Right atrium auricular region (tissue), 2 donors: ENCODE measurements at places on chromosomes 7 and 10.

- no peaks in the 10 kb centered on the region for H3K4me1 ChIP-seq
- no peak overlapping the region for H3K4me3 ChIP-seq
- no peak for DNase-seq
- no peak overlapping the region for H3K27ac ChIP-seq
- no peaks in the 10 kb centered on the region for H3K27me3 ChIP-seq
- no peaks in the 10 kb centered on the region for H3K36me3 ChIP-seq
Observed at GRCh38 chr7:109059089-109059488, 489.4 kb downstream of the DNAJB9 start.

GRCh38 chr7:96739609-96740008 lies 30.0 kb upstream of the SEM1 start:
- H3K27ac ChIP-seq, result no peak overlapping the region
- no peak overlapping the region for H3K4me3 ChIP-seq
- no peaks in the 10 kb centered on the region for H3K36me3 ChIP-seq
- no peak for DNase-seq

GRCh38 chr10:127117125-127117524 lies 79.3 kb downstream of the INSYN2A start:
- H3K27me3 ChIP-seq, result no peaks in the 10 kb centered on the region

DNA sequence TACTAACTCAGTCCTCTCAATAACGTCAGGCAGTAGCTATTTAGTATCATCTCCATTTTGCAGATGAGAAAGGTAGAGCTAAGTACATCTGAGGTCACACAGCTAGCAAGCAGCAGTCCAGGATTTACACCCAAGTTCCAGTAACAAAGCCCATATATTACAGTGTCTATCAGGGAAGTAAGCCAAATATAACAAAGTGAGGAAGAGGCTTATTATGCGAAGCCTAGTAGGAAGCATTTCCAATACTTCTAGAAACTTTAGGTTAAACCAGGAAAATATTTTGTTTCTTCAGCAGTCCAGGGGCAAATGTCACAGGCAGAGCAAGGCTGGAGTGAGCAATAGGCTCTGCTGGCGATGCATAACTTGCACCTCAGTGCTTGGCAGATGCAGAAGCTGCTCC lies 53.9 kb downstream of the NOC3L start:
- no peaks in the 10 kb centered on the region for H3K27me3 ChIP-seq
- peaks cover 42% of the 10 kb centered on the region for H3K36me3 ChIP-seq
- H3K27ac ChIP-seq, result no peak overlapping the region
- no peak for DNase-seq
- no peak overlapping the region for H3K4me3 ChIP-seq
- H3K4me1 ChIP-seq, result no peaks in the 10 kb centered on the region

- H3K4me1 ChIP-seq, result no peaks in the 10 kb centered on the region
- no peak overlapping the region for H3K27ac ChIP-seq
- no peaks in the 10 kb centered on the region for H3K36me3 ChIP-seq
- no peak overlapping the region for H3K4me3 ChIP-seq
- DNase-seq, result no peak
Observed at GRCh38 chr10:62384057-62384446, 9.9 kb downstream of the ZNF365 start.

- no peak overlapping the region for H3K4me3 ChIP-seq
- peaks cover 29% of the 10 kb centered on the region for H3K4me1 ChIP-seq
- no peak for DNase-seq
- H3K27me3 ChIP-seq, result no peaks in the 10 kb centered on the region
- H3K27ac ChIP-seq, result no peak overlapping the region
Observed at GRCh38 chr10:77841711-77842375, 84.7 kb downstream of the DLG5 start.

DNA sequence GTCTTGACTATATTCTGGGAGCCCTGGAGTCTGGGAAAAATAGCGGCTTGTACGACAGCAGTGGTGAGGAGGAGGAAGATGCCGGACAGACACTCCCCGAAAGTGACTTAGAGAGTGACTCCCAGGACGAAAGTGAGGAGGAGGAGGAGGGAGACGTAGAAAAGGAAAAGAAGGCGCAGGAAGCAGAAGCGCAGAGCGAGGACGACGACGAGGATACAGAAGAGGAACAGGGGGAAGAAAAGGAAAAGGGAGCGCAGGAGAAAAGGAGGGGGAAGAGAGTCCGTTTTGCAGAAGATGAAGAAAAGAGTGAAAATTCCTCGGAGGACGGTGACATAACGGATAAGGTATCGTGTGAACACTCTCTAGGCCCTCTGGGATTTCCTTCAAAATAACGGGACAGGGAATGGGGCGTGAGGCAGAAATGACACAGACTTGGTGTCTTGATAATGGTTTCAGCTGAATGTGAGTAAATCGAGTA lies 908 bp downstream of the NOM1 start:
- H3K4me1 ChIP-seq, result peaks cover 27% of the 10 kb centered on the region
- DNase-seq, result no peak
- H3K36me3 ChIP-seq, result peaks cover 30% of the 10 kb centered on the region

GRCh38 chr7:148395990-148396716 lies 194.4 kb upstream of the C7orf33 start:
- H3K4me1 ChIP-seq, result no peaks in the 10 kb centered on the region
- no peaks in the 10 kb centered on the region for H3K36me3 ChIP-seq
- no peaks in the 10 kb centered on the region for H3K27me3 ChIP-seq
- H3K27ac ChIP-seq, result no peak overlapping the region

DNA sequence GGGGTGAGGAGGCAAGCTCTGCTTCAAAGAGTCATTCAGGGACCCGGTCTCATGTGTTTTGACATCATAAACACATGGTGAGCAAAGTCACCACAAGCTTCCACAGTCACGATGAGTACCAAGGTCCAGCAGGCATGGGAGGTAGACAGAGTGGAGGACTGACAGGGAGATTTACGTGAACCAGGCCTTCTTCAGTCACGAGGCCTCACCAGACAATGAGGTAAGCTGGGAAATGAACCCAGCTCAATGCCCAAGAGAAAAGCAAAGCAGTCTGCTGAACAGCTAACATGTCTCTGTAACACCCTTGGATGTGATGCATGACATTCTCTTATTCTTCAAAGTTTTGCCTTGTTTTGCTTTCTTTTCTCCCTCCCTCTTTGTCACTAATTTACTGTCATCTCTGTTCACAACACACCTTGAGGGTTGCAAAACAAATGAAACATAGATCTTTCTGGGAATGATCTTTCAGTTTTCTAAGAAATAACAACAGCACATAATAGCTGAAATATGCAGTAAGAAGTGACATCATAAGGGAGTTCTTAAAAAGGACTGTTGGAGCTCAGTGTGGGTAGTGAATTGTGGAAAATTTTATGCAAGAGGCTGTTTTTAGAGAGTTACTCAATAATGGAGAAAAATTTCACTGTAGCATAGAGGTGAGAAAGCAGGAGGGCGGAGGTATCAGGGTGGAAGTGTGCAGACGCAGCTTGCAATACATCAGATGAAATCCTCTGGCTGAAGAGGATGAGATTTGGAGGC lies 9.0 kb downstream of the PPP1R17 start:
- no peak overlapping the region for H3K27ac ChIP-seq
- no peak overlapping the region for H3K4me3 ChIP-seq
- H3K4me1 ChIP-seq, result no peaks in the 10 kb centered on the region
- H3K36me3 ChIP-seq, result no peaks in the 10 kb centered on the region

GRCh38 chr7:17663061-17663675 lies 277.1 kb downstream of the SNX13 start:
- no peak overlapping the region for H3K4me3 ChIP-seq
- H3K36me3 ChIP-seq, result no peaks in the 10 kb centered on the region
- no peak for DNase-seq

GRCh38 chr7:5437987-5438386 lies 14.4 kb upstream of the TNRC18 start:
- H3K4me3 ChIP-seq, result no peak overlapping the region
- H3K27me3 ChIP-seq, result no peaks in the 10 kb centered on the region
- DNase-seq, result no peak
- no peak overlapping the region for H3K27ac ChIP-seq
- H3K4me1 ChIP-seq, result peaks cover 23% of the 10 kb centered on the region

- H3K36me3 ChIP-seq, result no peaks in the 10 kb centered on the region
- H3K27me3 ChIP-seq, result no peaks in the 10 kb centered on the region
- no peak for DNase-seq
- no peak overlapping the region for H3K27ac ChIP-seq
- no peaks in the 10 kb centered on the region for H3K4me1 ChIP-seq
Observed at GRCh38 chr10:81914736-81915503, 39.9 kb downstream of the NRG3 start.

DNA sequence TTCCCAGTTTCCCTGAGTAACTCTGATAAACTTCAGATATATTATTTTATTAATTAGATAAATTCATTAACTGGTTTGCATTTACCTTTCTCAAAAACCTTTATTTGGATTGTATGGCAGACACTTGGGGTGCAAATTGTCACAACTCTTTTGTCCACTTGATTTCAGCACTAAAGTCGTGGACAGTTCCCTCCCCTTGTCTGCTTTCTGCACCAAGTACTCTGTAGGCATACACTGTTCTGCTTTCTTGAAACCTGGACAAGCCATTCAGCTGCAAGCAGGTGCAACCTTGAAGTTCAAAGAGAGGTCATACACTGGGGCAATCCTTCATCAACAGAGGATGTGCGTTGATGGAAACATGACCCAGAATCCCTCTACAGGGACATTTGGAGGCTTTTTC lies 162.9 kb downstream of the ARL5B start:
- H3K4me3 ChIP-seq, result no peak overlapping the region
- H3K36me3 ChIP-seq, result no peaks in the 10 kb centered on the region
- H3K27ac ChIP-seq, result no peak overlapping the region
- H3K27me3 ChIP-seq, result no peaks in the 10 kb centered on the region
- H3K4me1 ChIP-seq, result no peaks in the 10 kb centered on the region

- no peaks in the 10 kb centered on the region for H3K36me3 ChIP-seq
- no peaks in the 10 kb centered on the region for H3K4me1 ChIP-seq
- no peak overlapping the region for H3K4me3 ChIP-seq
- H3K27ac ChIP-seq, result no peak overlapping the region
- no peaks in the 10 kb centered on the region for H3K27me3 ChIP-seq
Observed at GRCh38 chr10:86962136-86962980, 4.0 kb downstream of the SNCG start.

GRCh38 chr10:78812571-78813318 lies 256.0 kb upstream of the ZMIZ1 start:
- no peak overlapping the region for H3K27ac ChIP-seq
- no peak overlapping the region for H3K4me3 ChIP-seq
- DNase-seq, result no peak
- no peaks in the 10 kb centered on the region for H3K27me3 ChIP-seq
- H3K36me3 ChIP-seq, result no peaks in the 10 kb centered on the region
- peaks cover 15% of the 10 kb centered on the region for H3K4me1 ChIP-seq
